ENCODE measurements at places on chromosomes 11 and 22.

GRCh38 chr11:11577932-11578911, 43.6 kb downstream of the GALNT18 start:
- no peaks in the 10 kb centered on the region for H3K27me3 ChIP-seq
- no peak for DNase-seq
- no peak overlapping the region for H3K4me3 ChIP-seq
- no peak overlapping the region for H3K27ac ChIP-seq
- H3K36me3 ChIP-seq, result no peaks in the 10 kb centered on the region

GRCh38 chr11:22657101-22657694, 9.2 kb upstream of the GAS2 start:
- H3K4me3 ChIP-seq, result no peak overlapping the region
- no peaks in the 10 kb centered on the region for H3K27me3 ChIP-seq
- no peaks in the 10 kb centered on the region for H3K36me3 ChIP-seq
- H3K4me1 ChIP-seq, result no peaks in the 10 kb centered on the region
- H3K27ac ChIP-seq, result no peak overlapping the region

DNA sequence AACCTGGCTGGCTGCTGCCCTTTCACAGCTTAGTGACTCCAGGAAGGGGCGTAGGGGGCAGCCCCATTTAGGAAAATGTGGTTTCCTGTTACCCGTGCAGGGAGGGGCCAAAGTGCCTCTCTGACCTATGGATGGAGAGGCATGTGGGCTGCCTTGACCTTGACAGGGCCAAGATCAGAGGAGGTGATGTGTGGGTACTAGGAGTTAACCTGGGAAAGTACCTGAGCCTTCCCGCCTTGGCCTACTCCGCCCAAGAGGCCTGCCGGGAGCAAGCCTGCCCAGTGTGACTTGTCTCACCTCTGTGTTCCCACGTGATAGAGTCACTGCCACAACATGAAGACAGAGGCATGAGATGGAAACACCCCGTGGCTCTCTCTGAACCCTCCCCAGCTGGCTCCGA, 33.4 kb downstream of the GRAMD4 start:
- no peaks in the 10 kb centered on the region for H3K36me3 ChIP-seq
- DNase-seq, result peak; percentile 66
- H3K27me3 ChIP-seq, result no peaks in the 10 kb centered on the region
- no peak overlapping the region for H3K27ac ChIP-seq
- peaks cover 45% of the 10 kb centered on the region for H3K4me1 ChIP-seq

GRCh38 chr11:96012086-96012824, 88.3 kb upstream of the MTMR2 start:
- no peak overlapping the region for H3K4me3 ChIP-seq
- H3K27me3 ChIP-seq, result no peaks in the 10 kb centered on the region
- peak overlapping the region; percentile 18 for H3K27ac ChIP-seq
- peaks cover 28% of the 10 kb centered on the region for H3K4me1 ChIP-seq
- peak; percentile 57 for DNase-seq

DNA sequence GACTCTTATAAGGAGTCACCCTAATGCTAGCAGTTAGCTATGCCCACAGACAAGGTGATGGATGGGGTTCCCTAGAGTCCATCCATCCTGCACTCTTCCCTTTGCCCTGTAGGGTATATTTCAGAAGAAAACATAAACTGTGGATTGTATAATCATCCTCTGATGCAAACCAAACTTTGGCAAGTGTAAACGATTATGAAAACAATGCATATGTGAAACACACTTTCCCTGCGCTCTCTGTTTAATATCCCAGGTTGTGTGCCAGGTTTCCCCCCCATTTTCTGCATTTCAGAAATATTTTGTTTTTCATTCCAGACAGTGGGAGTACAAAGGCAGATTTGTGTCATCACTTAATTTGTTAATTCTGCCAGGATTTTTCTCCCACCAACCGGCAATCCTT, 110.0 kb downstream of the LDLRAD3 start:
- DNase-seq, result no peak
- H3K4me1 ChIP-seq, result no peaks in the 10 kb centered on the region
- no peaks in the 10 kb centered on the region for H3K36me3 ChIP-seq
- no peak overlapping the region for H3K27ac ChIP-seq

- H3K4me3 ChIP-seq, result no peak overlapping the region
- DNase-seq, result no peak
- H3K27ac ChIP-seq, result peak overlapping the region; percentile 73
Measured at GRCh38 chr11:27294654-27295053, 68.4 kb downstream of the CCDC34 start.

DNA sequence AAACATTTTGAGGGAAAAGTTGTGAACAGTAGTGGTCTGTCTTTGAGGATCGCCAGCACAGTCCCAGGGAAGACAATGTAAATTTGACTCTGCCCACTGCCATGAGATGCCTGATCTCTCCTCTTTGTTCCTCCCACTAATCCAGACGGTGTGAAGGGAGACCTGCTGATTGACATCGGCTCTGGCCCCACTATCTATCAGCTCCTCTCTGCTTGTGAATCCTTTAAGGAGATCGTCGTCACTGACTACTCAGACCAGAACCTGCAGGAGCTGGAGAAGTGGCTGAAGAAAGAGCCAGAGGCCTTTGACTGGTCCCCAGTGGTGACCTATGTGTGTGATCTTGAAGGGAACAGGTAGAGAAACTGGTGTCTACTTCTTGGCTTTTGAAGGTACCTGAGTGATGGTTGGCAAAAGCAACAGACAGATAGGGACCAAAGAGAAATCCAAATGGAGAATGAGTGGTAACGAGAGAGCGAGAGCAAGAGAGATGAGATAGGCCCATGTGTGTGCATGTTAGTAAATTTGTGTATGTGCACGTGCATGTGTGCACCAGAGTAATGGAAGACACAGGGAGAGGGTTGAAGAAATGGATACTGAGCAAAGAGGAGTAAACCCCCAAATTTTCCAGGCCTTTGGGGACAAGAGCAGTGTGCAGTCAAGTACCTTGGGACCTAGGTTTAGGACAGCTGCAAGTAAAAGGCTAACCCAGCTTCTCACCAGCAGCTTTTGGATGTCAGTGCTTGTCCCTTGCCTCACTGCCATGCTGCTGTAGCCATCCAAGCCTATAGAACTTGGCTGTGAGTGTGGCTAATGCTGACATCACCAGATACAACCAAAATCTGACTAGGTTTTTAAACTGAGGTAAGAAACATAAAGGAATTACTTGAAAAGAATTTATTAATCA, 1.9 kb downstream of the NNMT start:
- no peaks in the 10 kb centered on the region for H3K4me1 ChIP-seq
- DNase-seq, result no peak
- peak overlapping the region; percentile 13 for H3K4me3 ChIP-seq
- H3K36me3 ChIP-seq, result no peaks in the 10 kb centered on the region
- no peaks in the 10 kb centered on the region for H3K27me3 ChIP-seq

DNA sequence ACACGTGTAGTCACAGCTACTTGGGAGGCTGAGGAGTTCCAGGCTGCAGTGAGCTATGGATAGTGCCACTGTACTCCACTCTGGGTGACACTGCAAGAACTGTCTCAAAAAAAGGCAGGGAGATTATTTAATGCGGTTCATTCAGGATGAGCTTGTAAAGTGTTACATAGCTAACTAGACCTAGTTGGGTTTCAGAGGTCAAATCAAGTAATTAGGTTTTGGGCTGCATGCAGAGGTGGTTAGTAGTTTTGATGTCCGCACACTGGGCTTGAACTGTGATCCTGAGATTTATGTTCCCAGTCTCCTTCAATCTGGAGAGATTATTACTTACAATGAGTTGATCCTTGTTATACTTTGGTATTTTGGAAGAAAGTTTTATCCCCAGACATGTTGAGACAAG, 2.1 kb upstream of the RBM4 start:
- peaks cover 10% of the 10 kb centered on the region for H3K4me1 ChIP-seq
- peaks cover 29% of the 10 kb centered on the region for H3K36me3 ChIP-seq
- DNase-seq, result no peak
- no peak overlapping the region for H3K4me3 ChIP-seq
- no peak overlapping the region for H3K27ac ChIP-seq

- H3K36me3 ChIP-seq, result no peaks in the 10 kb centered on the region
- H3K27ac ChIP-seq, result no peak overlapping the region
- H3K27me3 ChIP-seq, result no peaks in the 10 kb centered on the region
Measured at GRCh38 chr22:31897842-31898805, 46.2 kb upstream of the YWHAH start.

DNA sequence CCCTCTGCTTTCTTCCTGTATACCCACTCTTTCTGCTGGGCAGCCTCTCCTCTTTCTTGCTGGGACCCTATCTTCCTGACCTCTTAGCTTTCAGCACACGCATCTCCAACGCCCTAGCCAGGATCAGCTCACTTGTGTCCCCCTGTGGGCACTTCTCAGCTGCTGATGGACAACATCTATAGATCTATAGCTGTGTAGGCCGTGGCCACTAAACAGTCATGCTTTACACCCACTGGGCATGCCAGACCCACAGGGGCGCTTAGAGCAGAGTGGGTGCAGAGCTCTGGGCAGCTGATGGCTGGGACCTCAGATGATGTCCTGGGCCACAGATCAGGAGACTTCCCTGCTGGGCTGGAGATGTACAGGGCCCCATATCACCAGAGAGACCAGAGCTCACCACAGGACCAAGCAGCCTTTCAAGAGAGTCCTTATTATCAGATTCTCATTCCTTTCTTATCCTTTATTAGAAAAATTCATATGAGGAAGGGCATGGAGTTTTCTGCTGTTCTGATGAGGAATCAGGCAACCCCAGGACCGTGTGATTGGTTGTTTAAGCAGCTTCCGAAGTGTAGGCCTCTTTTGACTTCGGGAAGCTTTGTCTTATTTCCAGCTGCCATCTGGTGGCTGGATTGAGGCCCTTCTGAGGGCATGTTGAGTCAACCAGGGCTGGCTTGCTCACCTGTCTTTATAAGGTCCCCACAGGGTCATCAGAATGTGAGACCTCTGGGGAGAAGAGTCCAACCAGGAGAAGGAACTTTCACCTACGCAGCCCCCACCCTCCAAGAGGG, 60.5 kb downstream of the OSBP2 start:
- H3K4me1 ChIP-seq, result no peaks in the 10 kb centered on the region
- peak; percentile 26 for DNase-seq
- H3K4me3 ChIP-seq, result no peak overlapping the region
- no peak overlapping the region for H3K27ac ChIP-seq
- H3K27me3 ChIP-seq, result no peaks in the 10 kb centered on the region
- no peaks in the 10 kb centered on the region for H3K36me3 ChIP-seq

DNA sequence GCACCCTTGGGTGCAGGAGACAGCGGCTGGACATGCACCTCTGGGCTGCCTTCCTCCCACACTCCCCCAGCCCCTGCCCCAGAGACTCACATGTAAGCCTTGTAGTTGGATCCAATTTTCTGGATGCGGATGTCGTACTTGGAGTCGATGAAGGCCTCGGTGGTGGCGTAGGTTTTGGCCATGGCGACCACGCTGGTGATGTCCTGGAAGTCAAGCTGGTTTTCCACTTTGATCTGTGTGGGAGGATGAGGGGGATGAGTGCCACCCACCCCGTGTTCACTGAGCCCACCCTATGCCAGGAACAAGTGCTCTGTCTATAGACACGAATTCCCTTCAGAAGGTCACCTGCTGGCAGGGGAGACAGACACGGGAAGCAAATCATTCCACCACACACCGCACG, 66.9 kb downstream of the FBXO7 start:
- no peaks in the 10 kb centered on the region for H3K4me1 ChIP-seq
- H3K27me3 ChIP-seq, result no peaks in the 10 kb centered on the region
- no peak overlapping the region for H3K27ac ChIP-seq
- peak; percentile 18 for DNase-seq
- H3K4me3 ChIP-seq, result no peak overlapping the region
- no peaks in the 10 kb centered on the region for H3K36me3 ChIP-seq

- no peak overlapping the region for H3K27ac ChIP-seq
- no peaks in the 10 kb centered on the region for H3K4me1 ChIP-seq
- no peaks in the 10 kb centered on the region for H3K27me3 ChIP-seq
- no peak overlapping the region for H3K4me3 ChIP-seq
Measured at GRCh38 chr11:3659595-3660515, 11.3 kb downstream of the CHRNA10 start.

DNA sequence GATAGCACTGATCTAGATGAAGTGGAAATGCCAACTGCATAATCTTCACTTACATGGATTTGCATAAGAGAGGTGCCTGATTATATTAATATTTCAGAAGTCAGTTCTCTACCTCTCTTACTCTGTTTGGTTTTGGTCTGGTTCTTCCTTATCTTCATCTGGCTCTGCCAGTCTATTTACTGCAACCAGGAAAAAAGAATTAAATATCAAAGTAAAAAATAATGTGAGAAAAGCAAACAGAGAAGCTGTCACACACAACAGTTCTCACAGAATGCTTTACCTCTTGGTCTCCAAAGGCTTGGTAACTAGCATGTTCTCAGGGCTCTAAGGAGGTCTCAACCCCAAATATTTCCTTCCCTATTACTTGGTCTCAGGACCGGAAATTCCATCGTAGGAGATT, 6.7 kb downstream of the VSIG10L2 start:
- DNase-seq, result no peak
- no peaks in the 10 kb centered on the region for H3K27me3 ChIP-seq
- no peaks in the 10 kb centered on the region for H3K36me3 ChIP-seq
- H3K4me3 ChIP-seq, result no peak overlapping the region
